Stimulated activated CD4-positive, alpha-beta T cell treated with anti-CD3 and anti-CD28 coated beads, TNF-alpha, amount 100 ng/mL, for 4 hours (primary cell): ENCODE measurements at places on chromosomes 16 and 17.

GRCh38 chr17:55037828-55038227 lies 69.3 kb downstream of the STXBP4 start:
- DNase-seq, result no peak

GRCh38 chr17:74379495-74380085 lies 12.3 kb downstream of the GPR142 start:
- peak; percentile 77 for DNase-seq

- no peak for DNase-seq
Measured at GRCh38 chr16:81618187-81618586, 160.9 kb upstream of the PLCG2 start.

GRCh38 chr17:77474292-77474988 lies 333.7 kb downstream of the SEC14L1 start:
- no peak for DNase-seq

GRCh38 chr16:65285128-65286048 lies 163.5 kb upstream of the CDH11 start:
- no peak for DNase-seq

GRCh38 chr17:44518032-44518431 lies 14.8 kb upstream of the GPATCH8 start:
- DNase-seq, result no peak

DNA sequence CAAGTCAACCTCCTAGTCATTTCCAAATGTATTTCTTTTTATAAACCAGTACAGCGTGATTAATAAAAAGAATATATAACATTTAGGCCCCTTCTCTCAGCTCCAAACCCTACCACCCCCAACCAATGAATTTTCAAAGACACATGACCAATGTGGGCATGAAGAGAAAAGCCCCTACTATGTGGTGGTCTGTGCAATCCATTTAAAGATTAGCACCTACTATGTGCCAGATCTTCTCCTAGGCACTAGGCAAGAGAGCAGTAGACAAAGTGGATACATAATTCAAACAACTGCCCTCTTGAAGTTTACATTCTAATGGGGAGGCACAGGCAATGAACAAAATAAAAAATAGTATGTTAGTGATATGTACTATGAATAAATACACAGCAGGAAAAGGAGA lies 19.4 kb downstream of the AXIN2 start:
- DNase-seq, result no peak

GRCh38 chr17:31401456-31402254 lies 10.2 kb downstream of the RAB11FIP4 start:
- no peak for DNase-seq

- no peak for DNase-seq
Measured at GRCh38 chr16:85543536-85543935, 69.6 kb upstream of the GSE1 start.

DNA sequence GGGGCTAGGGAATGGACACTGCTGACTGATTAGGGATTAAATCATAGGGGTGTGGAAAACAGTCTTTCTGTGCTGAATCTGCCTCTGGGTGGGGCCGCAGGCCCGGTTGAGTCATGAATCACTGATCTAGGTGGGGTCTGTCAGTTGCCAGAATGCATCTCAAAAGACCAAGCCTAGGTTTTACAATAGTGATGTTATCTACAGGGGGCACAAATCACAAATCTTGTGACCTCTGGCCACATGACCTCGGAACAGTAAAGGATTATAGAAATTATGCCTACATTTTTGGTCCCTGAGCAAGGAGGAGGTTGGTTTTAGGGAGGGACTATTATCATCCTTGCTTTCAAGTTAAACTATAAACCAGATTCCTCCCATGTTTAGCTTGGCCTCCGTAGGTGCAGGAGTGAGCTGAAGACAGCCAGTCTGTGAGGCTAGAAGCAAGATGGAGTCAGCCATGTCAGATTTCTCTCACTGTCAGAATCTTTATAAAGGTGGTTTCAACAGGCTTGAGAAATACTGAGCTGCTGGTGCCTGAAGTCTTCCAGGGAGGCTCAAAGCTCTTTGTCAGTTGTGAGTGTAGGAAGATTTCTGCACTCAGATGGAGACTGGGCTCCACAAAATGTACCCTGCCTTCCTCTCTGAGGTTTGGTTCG lies 12.9 kb downstream of the GNGT2 start:
- DNase-seq, result no peak

DNA sequence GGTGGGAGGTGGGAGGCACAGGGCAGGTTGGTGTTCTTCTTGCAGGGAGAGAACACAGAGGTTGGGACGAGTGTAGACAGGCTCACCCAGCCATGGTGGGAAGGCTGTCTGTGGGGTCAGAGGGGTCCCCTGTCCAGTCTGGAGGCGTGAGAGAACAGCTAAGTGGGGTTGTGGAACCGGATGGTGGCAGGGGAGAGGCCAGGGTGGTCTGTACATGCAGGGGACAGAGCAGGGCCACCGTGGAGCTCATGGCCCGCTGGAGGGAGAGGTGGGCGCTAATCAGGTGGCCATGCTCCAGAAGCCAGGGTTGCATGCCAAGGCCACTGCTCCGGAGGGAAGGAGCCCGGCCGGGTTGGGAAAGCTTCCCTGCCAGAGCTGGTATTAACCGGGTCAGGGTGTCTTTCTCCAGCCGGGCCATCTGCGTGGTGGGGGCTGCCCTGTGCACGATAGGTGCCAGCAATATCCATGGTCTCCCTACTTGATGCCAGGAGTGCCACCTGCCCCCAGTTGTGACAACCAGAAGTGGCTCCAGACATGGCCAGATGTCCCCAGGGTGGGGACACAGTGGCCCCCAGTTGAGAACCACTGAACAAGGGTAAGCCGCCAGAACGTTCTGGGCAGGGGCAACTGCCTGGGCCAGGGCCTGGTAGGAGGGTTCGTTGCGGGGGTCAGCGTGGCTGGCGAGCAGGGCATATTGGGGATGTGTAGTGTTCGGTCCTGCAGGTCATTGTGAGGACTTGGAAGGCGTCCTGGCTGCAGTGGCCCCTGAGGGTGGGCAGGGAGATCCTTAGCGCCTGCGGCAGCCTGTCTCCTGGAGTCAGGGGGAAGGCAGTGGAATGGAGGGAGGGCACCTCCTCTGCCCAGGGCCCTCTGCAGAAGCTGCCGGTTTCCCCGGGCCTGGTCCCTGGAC lies 5.1 kb downstream of the SNN start:
- DNase-seq, result no peak

DNA sequence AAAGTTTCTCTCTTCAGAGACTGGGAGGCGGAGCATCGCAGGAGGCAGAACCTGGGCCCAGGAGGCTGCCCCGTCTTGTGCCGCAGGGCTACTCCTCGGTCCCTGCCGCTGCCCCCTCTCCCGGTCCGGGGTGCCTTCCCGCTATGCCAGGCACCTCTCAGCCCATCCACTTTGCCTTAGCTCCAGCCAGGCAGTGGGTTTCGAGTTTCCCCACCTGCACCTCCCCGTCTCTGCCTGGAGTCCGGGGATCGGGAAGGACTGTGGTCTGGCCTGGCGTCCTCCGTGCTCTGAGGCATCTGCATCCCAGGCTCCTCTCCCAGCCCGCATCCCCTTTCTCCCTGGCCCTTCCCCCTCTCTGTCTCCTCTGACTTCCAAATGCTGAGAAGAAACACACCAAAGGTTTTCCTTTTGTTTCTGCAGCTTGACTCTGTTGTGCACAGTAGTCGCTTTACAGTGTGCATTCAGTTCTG lies 26.8 kb upstream of the PIK3R6 start:
- no peak for DNase-seq

DNA sequence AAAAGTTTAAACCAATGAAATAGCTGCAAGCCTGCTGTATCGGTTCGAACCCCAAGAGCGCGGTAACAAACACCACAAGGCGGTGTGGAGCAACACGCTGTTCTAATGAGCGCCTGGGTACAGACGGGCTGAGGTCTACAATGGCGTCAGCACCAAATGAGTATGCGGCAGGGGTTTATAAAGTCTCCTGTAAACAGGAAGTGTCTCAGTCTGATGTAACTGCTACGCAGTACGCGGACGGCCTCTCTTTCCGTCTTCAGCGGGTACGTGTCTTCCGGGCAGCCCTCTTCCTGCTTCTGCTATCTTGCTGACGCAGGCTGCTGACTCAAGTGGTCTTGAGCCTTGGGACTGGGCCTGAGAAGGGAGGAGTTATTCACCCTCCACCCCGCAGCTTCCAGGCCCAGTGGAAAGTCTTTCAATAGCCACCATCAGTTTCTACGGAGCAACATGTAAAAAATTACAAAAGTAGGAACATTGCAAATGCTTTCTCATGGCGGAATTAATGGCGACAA lies 40.5 kb upstream of the KCNJ2 start:
- DNase-seq, result no peak

DNA sequence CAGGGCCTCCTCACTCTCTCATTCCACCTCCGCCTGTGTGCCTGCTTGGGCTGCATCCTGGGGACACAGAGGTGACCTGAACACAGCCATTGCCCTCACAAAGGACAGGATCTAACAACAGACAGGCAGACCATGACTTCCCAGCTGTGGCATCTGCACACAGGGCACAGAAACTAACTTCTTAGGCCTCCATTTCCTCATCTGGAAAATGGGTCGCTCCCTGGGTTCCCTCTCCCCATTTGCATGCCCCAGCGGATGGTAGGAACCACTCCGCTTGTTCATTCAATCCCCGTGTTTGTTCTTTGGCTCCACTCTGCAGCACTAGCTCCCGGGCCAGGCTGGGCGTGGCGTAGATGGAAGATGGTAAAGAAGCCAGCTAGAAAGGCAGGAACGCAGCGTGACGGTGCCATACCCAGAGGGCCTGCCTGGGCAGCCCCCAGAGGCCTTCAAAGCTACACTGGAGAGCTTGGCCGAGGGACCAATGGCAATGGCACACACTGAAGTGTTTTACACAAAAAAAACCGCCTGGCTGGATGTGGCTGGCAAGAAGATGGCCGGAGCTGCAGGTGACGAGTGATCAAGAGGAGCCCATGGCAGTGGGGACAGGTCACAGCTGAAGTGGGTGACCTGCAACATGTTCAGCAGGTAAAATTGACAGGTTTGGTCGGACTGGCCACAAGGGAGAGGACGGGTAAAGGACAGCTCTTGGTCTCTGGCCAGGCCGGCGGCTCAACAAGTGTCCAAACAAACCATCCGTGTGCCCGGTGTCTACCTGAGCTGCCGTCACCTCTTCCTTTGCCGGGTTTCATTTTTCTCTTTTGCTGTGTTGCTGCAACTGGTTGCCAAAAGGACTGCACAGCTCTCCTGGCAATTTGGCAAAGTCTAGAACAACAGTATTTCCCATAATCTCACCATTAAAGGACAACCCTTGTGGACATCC lies 66.9 kb downstream of the SOCS1 start:
- DNase-seq, result no peak

- no peak for DNase-seq
Measured at GRCh38 chr17:81189670-81190530, 23.9 kb upstream of the AATK start.

GRCh38 chr17:79399610-79400144 lies 211.2 kb downstream of the RBFOX3 start:
- no peak for DNase-seq

GRCh38 chr17:50841277-50841948 lies 6.0 kb downstream of the WFIKKN2 start:
- no peak for DNase-seq
